ENCODE measurements at places on chromosomes 4 and X.

GRCh38 chr4:518569-519083, 19.6 kb downstream of the PIGG start:
- DNase-seq = no peak

- DNase-seq = no peak
Observed at GRCh38 chr4:27024805-27025204, 164.2 kb downstream of the STIM2 start.

DNA sequence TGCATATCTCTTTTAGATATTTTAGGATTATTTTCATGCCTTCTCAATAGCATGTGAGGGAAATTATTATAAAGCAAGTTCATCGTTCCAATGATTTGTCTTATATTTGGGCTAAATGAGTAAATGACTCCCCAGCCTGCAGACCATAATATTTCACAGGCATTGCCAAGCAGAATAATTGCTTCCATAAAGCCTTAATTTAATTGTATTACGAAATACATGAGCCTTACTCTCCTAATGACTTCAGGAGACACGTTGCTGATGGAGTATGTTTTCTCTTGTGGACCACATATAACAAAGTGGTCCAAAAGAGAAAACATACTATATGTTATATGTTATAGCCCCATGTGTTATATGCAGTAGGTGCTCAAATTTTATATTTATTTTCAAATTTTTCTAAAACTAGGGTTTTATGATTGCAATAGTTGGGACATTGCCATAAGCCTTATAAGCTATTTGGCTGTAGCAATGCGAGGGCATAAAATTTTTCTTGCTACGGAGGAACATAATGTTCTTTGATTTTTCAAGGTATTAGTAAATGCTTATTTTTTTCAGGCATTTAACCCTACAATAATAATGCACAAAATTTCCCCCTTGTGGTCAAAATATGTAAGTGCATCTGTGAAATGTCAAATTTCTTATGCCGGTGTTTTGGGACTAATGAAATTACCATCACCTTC, 26.2 kb upstream of the TMPRSS11D start:
- DNase-seq = no peak

GRCh38 chrX:119411959-119412358, 12.8 kb downstream of the SLC25A43 start:
- no peak for DNase-seq

DNA sequence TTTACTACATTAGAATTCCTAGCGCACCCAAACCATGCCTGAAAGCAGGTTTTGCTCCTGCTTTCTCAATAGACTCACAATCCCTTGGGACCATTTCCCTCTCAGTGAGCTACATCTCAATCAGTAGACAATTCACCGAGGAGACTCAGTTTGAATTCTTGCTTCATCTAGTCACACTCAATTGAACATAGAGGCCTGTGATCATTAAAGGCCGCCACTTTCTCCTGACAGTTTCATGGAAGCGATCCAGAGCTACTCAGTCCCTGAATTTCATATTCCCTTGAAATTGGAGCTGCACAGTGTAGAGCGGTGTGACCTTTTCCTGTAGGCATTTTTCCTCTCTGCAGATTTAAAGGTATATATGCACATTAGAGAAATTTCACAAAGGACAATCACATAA, 193.9 kb upstream of the SPOCK3 start:
- DNase-seq = no peak

DNA sequence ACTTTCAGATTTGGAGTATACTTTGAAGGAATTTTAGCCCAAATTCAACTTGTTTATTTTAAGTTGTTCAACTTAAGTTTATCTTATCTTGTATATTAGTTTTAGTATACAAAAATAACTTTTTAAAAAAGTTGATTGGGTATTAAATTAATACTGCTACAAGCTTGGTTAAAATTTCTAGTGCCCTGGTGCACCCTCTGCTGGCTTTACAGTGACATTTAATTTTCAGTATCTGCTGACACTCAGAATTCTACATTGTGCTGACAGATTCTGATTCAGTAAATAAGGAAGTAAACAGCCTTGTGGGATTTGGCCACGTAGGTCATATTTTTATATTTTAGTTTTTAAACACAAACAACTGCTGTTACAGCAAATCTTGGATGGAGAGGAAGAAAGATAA, 2.9 kb downstream of the EDA start:
- DNase-seq = peak; percentile 7

GRCh38 chrX:31397119-31397518, 325.3 kb upstream of the FTHL17 start:
- no peak for DNase-seq

DNA sequence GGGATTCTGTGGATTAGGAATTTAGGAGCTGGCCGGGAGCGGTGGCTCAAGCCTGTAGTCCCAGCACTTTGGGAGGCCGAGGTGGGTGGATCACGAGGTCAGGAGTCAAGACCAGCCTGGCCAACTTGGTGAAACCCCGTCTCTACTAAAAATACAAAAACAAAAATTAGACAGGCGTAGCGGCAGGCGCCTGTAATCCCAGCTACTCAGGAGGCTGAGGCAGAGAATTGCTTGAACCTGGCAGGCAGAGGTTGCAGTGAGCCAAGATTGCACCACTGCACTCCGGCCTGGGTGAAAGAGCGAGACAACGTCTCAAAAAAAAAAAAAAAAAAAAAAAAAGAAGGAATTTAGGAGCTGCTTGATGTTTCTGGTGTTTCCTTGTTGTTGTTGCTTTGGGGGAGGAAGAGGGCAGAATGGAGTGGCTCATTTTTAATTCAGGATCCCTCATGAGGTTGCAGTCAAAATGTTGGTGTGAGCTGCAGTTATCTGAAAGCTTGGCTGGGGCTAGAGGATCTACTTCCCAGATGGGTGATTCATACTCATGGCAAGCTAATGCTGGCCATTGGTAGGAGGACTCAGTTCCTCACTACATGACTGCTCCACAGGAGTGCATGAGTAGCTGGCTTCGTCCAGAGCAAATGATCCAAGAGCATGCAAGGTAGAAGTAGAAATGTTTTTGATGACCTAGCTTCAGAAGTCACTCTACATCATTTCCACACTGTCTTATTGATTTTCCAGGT, 26.5 kb upstream of the JADE1 start:
- DNase-seq = no peak

- DNase-seq = no peak
Observed at GRCh38 chr4:158644760-158645159, 26.9 kb downstream of the C4orf46 start.

DNA sequence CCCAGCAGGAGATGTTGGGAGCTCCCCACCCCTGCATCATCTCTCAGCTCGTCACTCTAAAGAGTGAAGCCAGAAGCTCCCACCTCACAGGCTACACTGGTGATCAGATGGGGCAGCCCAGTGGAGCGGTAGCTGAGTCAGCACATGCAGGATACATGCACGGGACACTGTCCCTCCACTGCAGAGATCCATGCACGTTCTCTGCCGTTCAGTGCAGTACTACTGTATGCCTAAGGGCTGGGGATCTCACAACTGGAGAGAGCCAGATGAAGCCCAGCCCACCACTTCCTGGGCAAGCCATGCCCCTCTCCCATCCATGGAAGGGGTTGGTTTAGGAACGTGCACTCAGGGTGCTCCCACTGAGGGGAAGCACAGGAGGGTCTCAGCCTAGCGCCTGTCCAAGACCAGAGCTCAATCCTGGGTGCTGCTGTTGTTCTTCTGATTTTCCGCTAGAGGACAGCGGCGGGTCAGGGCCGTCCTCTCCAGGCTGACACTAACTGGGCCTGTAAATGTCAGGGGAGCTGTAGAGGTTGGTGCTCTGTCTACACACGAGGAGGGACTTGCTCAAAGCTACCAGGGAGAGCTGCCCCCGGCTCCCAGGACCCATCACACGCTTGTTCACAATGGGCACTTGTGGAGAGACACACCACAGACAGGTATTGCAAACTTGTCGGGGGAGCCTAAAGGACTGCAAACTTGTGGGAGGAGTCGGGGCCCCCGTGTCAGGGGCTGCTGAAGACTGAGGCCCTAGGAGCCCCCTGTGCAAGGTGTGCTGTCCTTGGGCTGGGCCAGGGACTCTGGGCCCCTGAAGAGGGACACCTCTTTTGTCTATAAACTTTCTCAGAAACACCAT, 18.2 kb upstream of the ABLIM2 start:
- peak; percentile 51 for DNase-seq

- no peak for DNase-seq
Observed at GRCh38 chrX:13652287-13652793, 601 bp upstream of the TCEANC start.

DNA sequence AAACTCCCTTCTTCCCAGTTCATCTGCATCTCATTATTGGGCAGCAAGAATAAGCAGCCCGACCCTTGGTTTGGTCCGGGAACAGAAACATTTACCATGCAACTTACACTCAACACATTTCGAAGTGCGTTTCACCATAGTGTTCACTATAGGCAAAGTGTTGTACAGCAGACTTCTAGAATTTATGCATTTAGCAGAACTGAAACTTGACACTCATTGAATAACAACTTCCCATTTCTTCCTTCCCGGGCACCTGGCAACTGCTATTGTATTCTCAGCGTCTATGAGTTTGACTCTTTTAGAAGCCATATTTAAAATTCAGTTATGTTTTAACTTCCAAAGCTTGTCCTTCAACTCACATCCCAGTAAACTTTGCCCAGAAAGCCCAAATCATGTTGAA, 840.6 kb downstream of the NLGN4X start:
- DNase-seq = no peak

DNA sequence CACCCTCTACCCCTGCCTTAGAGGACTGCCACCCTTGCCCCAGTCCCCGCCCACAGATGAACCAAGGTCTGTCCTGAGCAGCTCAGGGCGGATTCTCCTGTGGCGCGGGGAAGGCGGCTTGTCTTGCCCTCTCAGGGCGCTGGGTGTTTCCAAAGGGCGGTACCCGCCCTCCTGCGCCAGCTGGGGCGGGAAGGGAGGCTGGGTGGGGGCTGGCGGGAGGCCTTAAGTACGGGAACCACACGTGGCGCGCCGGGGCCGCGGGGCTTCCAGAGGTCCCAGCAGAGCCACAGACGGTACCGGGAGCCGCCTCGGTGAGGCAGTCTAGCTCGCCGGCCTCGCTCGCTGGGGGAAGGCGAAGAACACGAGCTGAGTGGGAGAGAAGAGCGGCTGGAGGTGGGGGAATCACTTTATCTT, 361.1 kb downstream of the MID1IP1 start:
- no peak for DNase-seq

GRCh38 chrX:40818236-40818635, 82.9 kb upstream of the MED14 start:
- no peak for DNase-seq

DNA sequence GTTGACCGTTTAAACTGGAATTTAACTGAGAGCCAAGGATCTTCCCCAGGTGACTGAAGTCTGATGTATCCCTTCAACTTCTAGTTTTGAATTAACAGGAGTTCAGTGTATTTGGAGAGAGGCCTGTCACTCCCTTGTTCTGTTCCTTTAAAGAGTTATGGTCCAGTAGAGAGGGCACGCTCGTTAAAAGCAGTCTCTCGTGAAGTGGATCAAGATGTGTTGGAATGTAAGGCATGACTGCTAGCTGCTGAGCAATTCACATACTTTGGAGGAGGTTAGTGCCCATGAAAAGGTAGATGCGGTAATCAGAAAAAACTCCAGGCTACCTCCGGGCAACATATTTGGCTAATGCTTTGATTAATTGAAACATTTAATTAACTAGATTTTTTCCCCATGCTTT, 65.7 kb downstream of the SHROOM2 start:
- no peak for DNase-seq

DNA sequence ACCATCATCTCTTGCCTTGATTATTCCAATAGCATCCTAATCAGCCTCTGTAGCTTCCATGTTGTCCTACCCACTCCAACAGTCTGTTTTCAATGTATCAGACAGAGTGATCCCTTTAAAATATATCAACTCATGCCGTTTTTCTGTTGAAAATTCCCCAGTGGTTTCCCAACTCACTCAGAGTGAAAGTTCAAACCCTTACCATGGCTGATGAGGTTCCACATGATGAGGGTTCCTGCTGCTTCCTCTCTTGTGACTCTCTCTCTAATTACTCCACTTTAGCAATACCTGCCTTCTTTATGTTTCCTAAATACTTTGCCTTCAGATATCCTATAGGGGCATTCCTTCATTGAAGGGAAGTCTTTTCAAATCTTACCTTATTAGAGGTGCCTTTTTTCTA, 334.7 kb downstream of the PPP1R2C start:
- DNase-seq = no peak

GRCh38 chr4:87957061-87957460, 18.5 kb upstream of the SPP1 start:
- DNase-seq = no peak

GRCh38 chr4:137448402-137448801, 83.9 kb downstream of the PCDH18 start:
- DNase-seq = no peak

GRCh38 chrX:10828640-10829039, 208.3 kb upstream of the MID1 start:
- no peak for DNase-seq

- no peak for DNase-seq
Observed at GRCh38 chrX:23118890-23119527, 119.2 kb downstream of the DDX53 start.

DNA sequence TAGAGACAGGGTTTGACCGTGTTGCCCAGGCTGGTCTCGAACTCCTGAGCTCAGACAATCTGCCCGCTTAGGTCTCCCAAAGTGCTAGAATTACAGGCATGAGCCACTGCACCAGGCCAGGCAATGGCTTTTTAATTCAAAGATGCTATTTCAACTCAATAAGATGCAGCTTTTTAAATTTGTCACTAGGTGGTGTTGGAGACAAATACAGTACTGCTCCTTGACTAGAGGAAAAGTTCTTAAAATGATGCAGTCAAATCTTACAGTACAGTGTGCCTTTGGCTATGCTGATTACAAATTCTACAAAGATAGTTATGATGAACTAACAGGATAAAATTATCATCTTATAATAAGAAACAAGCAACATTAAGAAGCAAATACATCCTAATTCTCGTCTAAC, 441.1 kb downstream of the KCNIP4 start:
- DNase-seq = peak; percentile 40

DNA sequence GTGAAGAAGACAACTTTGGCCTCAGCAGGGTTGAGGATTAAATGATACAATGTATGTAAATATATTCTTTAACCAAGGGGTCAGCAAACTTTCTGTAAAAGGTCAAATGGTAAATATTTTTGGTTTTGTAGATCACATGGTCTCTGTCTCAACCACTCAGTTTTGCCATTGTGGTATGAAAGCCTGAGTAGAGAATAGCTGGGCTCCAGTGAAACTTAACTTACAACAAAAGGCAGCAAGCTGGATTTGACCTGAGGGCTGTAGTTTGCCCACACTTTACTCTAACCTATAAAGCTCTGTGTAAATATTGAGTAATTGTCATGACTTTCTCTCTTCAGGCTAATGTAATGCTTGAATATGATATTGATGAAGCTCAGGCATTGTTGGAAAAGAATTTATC, 19.6 kb downstream of the VBP1 start:
- no peak for DNase-seq

- DNase-seq = no peak
Observed at GRCh38 chr4:169253113-169253671, 17.6 kb downstream of the SH3RF1 start.

DNA sequence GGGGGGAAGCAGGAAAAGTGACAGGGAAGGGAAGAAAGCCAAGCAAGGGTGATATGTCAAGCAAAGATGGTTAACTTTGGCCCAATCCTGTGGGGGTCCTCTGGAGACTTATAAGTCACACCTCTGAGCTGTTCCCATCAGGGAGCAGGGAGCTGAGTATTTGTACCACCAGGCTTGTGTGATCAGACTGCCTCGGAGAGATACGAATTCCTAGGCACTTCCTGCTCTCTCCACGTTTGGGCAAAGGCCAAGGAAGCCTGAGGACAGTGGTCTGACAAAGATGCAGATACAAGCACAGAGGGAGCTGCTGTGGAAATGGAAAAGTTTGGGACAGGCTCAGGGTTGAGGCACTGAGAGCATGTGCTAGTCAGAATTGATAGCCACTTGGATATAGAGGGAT, 10.4 kb upstream of the PPP3CA start:
- DNase-seq = peak; percentile 3
